CD4-positive, alpha-beta T cell treated with Interleukin-1 beta for 1 hour (primary cell): ENCODE measurements at places on chromosomes 5 and 9.

- DNase-seq = no peak
Measured at GRCh38 chr5:88287846-88288527, 19.3 kb upstream of the TMEM161B start.

DNA sequence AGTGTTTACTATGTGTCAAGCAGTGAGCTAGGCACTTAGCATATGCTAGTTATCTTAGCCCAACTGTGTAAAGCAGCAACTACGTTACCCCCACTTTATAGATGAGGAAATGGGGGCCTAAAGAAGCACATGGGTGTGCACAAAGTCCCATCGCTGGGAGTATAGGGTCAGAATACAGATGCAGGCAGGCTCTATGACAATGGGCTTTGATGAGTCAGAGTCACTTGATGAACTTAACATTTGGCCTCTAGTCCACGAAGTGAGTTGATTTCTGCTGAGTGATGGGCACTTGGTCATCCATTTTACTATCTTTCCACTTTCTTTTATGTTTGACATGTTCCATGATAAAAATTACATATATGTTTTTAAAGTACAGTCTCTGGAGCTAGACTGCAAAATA, 204.3 kb downstream of the TRIM32 start:
- DNase-seq = no peak

GRCh38 chr9:126295936-126296600, 30.6 kb upstream of the MVB12B start:
- no peak for DNase-seq

DNA sequence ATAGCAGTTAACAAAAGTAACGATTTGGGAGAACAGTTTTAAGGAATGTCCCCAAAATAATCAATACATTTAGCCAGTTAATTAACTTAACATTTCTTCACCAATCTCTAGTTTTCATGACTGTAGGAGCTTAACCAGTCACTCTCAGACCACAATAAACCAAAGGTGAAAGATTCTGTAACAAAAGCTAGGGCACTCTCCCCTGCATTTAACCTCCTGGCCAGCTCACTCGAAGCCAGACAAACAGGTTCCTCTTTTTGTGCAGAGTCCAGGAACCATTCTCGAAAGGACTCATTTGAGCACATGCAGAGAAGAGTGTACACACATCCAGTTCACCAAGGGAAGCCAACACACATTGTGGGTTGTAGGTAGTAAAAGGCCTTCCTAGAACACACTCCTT, 6.5 kb downstream of the IL7R start:
- no peak for DNase-seq
